Renal pelvis (tissue), 12 donors: ENCODE measurements at places on chromosomes 5 and 9. TPM values are rescaled to one million over a fixed set of nuclear protein-coding genes. Genes with fewer than 3 reads are reported as not detected.

Gene COL23A1
- polyA plus RNA-seq: 6.3 TPM

DNA sequence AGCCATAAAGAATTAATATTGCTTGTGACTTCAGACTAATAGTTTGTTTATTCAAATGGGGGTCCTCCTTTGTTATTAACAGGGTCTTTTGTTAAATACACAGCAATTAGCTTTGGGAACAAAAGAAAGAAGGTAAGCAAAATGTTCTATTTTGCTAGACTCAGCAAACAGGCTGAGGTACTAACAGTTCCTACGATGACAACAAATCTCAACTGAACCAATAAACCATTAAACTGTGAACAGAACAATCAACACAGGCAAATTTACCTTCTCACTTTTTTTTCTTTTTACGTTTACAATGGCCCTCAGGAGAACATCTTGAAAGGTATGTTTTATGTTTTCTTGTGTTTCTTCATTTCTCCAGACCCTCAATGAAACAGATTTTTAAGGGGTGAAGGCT is 207.2 kb downstream of the NFIB start:
- DNase-seq: no peak

Gene CAST
- polyA plus RNA-seq: 165 TPM

DNA sequence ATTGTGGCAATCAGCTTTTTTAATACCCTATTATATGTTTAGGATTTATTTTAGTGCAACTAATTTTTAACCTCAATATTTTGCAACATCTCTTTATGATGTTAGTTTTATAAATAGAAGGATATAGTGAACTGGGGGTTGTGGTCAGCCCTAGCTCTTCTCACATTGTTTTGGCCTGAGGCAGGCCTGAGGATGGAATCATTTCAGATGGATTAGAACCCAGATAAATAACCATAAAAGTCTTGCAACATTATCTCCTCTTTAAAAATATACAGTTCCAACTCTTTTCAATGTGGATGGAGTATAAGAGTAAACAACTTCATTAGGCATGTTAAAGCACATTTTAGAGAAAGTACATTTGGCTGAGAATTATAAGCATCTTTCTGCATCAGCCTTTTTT is 522.7 kb downstream of the NR2F1-AS1 start:
- DNase-seq: no peak

GRCh38 chr5:125451622-125452021 is 705.2 kb upstream of the ZNF608 start:
- DNase-seq: no peak

Gene CARTPT
- not detected for polyA plus RNA-seq

DNA sequence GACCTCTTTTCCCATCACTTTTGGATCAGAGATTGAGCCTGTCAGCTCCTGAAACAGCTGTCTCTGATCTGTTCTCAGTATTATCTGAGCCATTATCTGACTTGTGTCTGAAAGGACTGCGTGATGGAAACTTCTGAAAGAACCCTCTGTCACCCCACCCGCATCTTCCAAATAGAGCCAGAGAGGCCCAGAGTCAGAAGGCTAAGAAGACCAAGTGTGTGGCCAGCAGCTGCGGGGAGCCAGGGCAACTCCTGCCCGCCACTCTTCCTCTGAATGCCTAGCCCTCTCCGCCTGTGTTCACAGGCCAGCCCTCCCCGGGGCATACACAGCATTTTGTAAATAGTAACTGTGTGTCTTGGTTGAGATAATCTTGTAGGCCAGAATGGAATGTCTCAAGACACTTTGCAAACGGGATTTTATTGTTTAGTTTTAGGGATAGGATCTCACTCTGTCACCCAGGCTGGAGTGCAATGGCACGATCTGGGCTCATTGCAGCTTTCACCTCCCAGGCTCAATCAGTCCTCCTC is 92.7 kb downstream of the AOPEP start:
- no peak for DNase-seq

- DNase-seq: no peak
Measured at GRCh38 chr5:137699336-137700281, 36.3 kb downstream of the KLHL3 start.

Gene PCDHB8
- 2.1 TPM for polyA plus RNA-seq

- DNase-seq: no peak
Measured at GRCh38 chr5:135135530-135136226, 101.7 kb upstream of the PITX1 start.

- DNase-seq: no peak
Measured at GRCh38 chr9:125461636-125462190, 200.1 kb downstream of the GAPVD1 start.

- DNase-seq: no peak
Measured at GRCh38 chr9:85700330-85700729, 41.4 kb downstream of the AGTPBP1 start.
